ENCODE measurements at places on chromosomes 3 and 15.

DNA sequence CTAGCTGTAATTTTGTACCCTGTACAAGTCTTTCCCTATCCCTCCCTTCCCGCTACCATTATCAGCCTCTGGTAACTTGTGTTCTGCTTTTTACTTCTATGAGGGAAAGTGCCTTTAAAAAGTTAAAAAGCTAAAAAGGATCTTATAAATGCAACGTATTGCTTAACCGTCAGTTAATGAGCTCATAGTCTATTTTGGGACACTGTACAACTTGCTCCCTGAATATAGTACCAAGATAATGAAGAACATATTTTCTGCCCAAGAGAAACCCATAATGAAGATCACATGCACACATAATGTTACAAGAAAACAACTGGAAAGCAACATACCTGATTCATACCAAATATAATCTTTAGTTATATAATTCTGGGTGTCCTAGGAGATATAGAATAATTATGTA is 22.6 kb downstream of the ZIC1 start:
- DNase-seq, result no peak

DNA sequence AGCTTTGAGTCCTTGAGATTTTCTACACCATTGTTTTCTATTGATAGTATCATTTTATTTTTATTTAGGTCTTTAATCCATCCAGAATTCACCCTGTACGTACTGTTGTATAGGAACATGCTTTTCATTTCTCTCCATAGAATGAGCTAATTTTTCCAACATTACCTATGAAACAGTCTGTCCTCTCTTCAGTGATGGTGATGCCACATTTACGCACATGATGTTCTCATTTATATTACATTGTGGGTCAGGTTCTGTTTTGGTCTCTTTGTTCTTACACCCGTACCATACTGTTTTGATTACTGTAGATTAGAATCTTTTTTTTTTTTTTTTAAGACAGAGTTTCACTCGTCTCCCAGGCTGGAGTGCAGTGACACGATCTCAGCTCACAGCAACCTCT is 17.7 kb upstream of the VWA5B2 start:
- no peak for DNase-seq

DNA sequence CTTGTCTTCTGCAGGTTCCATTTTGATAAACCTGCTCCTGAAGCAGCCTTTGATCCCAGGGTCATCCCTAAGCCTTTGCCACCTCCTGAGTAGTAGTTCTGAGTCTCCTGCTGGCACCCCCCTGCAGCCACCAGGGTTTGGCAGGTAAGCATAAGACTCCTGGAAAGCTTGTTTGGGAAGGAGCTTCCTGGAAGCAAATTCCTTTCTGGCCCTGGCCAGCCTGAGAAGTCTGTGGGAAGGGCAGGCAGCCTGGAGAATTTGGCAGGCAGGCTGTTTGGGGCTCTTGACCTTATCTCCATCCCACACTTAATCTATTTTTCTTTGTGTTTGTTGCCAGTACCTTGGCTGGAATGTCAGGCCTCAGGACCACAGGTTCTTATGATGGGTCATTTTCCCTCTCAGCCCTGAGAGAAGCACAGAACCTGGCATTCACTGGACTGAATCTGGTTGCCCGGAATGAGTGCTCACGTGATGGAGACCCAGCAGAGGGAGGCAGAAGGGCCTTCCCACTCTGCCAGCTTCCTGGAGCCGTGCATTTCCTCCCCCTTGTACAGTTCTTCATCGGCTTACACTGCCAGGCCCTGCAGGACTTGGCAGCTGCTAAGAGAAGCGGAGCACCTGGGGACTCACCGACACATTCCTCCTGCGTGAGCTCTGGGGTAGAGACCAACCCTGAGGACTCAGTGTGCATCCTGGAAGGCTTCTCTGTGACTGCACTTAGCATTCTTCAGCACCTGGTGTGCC is 13.4 kb downstream of the ATRIP start:
- no peak for DNase-seq

DNA sequence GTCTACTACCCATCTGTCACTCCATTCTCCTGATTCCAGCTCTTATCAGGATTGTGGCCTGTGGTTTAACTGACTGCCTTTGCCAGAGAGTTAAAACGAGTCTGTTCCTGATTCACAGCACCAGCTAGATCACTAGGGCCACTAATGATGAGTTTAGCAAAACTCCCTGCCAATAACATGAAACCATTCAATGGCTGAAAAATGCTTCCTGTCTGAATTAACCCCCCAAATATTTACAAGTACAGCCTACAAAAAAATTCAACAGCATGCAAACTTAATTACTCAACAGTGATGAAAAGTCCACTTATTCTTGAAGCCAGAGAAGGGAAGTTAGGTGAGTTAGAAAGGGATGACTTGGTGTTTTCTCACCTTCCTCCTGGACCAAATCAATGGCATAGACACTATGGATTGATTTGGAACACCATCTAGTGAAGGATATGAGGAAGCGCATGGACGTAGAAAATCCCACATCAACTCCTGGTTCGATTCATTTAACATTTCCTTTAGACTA is 141.4 kb downstream of the TGFBR2 start:
- no peak for DNase-seq

DNA sequence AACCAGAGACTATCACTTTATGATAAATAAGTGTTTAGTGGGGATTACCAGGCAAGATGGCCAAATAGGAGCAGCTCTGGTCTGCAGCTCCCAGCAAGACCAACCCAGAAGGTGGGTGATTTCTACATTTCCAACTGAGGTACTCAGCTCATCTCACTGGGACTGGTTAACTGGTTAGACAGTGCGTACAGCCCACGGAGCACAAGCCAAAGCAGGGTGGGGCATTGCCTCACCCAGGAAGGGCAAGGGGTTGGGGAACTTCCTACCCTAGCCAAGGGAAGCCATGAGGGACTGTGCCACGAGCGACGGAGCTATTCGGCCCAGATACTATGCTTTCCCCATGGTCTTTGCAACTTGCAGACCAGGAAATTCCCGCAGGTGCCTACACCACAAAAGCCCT is 171.0 kb downstream of the CTNNB1 start:
- DNase-seq, result no peak

Measured in psoas muscle (tissue), 8 donors.